T-helper 17 cell (primary cell): ENCODE measurements at places on chromosomes 11 and 22.

GRCh38 chr11:88501541-88501940 is 164.0 kb upstream of the CTSC start:
- DNase-seq, result no peak

GRCh38 chr11:118657238-118657637 is 22.2 kb downstream of the TREH start:
- DNase-seq, result no peak

DNA sequence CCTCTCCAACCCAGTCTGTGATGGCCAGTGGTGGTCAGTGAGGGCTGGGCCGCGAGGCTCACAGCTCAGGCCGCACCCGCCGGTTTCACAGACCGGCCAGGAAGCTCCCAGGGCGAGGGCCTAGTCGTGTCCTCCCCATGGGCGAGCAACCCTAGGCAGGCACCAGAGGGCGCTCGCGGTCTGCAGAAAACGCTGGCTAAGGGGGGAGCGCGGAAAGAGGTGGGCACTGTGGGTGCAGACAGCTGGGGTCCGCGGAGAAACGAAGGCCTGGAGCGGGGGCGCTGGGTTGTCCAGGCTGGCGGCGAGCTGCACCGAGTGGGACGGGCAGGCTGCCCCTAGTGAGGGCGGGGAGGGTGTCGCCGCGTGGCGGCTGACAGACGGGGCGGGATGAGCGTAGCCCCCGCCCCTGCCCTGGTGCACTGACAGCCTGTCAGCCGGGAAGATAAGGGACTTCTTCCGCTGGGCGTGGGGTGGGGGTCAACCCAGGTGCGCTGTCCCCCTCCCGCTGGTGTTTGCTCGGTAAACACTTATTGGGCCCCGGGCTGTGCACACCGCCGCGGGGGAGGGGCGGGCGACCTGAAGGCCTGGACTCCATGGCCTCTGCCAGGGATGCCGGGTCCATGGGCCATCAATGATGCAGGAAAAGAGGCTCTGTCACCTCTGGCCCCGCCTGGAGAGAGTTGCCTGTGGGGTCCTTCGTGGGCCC is 7.5 kb downstream of the GP1BB start:
- DNase-seq, result peak; percentile 66

GRCh38 chr11:11583801-11584529 is 37.8 kb downstream of the GALNT18 start:
- DNase-seq, result no peak

DNA sequence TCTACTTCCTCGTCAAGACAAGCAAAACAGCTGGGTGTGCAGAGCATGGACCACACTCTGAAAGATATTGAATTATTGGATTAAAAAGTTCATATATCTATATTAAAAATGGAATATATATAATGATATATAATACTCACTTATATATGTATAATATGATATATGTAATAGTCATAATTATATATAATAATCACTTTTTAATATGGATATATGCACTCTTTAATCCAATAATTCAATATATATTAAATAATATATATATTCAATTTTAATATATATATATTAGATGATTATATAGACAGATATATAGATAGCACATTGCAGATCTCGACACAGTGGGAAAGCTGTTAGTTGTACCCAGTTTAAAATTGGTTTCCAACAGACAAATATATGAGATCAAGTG is 182.1 kb upstream of the CARD18 start:
- DNase-seq, result no peak

- peak; percentile 67 for DNase-seq
These were observed 12.8 kb downstream of the MACROD1 start for GRCh38 chr11:64152841-64153691.

DNA sequence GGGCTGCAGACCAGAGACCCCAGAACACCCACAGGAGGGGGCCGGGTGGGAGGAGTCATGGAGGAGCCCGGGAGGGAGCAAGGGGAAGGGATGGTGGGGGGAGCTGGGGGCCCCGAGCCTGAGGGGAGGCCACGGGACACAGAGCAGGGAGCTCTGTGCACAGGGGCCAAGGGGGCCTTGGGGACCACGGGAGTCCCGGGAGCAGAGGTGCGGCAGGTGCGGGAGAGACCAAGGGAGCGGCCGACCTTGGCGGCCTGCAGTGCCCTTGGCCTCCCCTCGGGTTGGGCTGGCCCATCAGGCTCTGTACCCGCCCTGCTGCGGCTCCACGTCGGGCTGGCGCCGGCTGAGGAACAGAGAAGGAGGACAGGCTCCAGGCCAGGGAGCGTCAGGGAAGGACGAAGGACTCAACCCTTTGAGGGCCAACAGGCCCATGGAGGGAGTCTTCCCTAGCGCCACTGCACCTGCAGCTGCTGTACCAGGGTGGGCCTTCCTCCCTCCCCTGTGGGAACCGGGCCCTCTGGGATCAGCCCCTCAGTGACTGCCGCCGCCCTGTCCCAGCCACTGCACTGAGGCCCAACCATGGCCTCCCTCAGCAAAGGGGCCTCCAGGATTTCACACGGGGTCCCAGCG is 17.8 kb upstream of the BRSK2 start:
- DNase-seq, result no peak

GRCh38 chr22:24402460-24403192 is 24.8 kb upstream of the ADORA2A start:
- DNase-seq, result no peak

- no peak for DNase-seq
These were observed 18.1 kb downstream of the MCM5 start for GRCh38 chr22:35418088-35418487.

DNA sequence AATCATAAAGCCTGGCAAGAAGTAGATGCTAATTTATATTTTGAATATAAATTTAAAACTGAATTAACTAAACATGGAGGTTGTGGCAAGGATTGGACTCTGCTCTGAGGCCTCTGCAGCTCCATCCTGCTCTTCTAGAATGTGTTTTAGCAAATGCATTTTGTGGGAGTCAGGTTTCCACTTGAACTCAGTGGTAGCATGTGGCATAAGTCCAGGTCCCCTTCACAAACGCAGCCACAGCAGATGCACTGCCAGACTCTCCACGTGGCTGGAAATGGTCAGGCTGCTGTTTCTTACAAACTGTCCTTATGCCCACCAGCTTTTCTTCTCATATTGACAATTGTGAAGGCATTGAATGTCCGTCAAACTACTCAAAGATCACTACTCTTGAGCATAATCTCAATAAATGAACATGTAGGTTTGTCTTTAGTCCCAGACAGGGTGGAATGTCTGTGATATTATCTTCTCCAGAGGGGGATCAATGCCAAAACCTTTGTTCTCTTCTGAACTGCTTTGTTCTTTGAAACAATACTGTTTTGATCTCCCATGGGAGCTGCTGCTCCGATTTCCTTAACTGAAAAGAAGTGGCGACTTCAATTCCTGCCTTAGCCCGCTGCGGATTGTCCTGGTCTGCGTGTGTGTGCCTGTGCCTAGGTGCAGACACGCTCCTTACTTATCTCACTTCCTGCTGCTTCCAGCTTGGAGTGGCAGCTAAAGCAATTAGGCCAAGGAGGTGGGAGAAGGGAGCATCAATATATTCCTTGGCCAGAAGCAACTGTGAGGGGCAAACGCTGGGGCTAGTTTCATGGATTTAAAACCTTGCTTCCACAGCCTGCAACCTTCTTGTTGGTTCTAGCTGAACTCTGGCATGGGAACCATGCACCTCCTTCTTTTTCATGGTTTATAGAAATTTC is 24.2 kb downstream of the EIF4G2 start:
- DNase-seq, result no peak

- no peak for DNase-seq
These were observed 46.4 kb upstream of the FTH1 start for GRCh38 chr11:62013537-62014476.

- DNase-seq, result no peak
These were observed 69.0 kb upstream of the ZBED5 start for GRCh38 chr11:10926801-10927211.

GRCh38 chr11:75768909-75769771 is 562 bp downstream of the DGAT2 start:
- no peak for DNase-seq

DNA sequence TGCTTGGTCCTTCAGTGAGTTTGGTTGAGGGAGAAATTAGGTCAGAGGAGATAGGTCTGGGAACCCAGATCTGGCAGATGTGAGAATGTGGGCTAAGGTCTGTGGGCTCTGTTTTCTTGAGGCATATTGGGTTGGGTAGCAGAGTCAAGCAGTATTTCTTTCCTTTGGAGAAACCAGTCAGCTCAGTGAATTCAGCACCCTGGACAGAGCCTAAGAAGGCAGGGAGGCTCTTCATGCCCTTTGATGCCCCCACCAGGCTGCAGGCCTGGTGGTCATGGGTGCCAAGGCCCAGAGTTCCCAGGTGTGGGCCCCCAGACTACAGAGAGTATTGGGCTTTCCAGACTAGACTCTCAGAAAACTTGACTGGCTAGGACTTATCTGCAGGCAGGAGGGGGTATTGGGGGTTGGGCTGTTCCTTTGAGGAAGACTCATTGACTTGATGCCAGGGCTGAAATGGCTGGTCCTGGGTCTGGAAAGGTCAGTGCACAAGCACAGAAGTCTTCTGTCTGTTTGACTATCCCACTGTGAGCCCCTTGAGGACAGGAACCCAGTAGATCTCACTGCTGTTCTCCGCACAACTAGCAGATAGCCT is 45.3 kb upstream of the NECTIN1 start:
- no peak for DNase-seq

- no peak for DNase-seq
These were observed 88.4 kb upstream of the CD44 start for GRCh38 chr11:35050541-35050995.

DNA sequence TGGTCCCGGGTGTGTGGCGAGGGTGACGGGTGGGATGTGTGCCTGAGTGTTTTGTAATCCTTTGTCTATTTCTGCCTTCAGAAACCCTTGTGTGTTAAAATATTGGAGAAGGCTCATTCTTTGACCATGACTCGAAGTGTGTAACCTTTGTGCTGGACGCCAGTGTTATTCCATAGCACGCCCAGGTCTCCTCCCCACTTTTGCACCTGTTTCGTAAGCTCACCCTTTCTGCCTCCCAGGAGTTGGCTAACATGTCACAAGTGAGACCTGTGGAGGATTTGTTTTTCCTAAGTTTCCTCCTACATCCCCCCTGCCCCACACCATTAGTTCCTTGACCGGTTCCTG is 382 bp downstream of the C11orf54 start:
- DNase-seq, result no peak

DNA sequence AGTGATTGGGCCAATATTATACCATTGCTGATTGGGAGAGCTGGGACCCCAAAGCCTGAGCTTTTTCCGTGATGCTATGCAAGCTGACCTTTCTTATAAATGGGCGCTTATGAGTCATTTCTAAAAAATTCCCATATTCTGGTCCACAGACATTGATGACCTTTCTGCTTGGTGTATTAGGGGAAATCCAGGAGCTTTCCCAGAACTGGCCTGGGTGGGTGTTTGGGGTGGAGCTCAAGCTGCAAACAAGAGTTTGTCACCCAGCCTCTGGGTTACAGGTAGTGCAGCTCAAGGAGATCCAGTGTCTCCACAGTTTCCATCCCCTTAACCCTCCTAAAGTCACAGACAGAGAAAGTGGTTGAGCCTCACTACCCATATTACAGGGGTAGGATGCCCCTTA is 67.7 kb downstream of the CCDC81 start:
- DNase-seq, result no peak

DNA sequence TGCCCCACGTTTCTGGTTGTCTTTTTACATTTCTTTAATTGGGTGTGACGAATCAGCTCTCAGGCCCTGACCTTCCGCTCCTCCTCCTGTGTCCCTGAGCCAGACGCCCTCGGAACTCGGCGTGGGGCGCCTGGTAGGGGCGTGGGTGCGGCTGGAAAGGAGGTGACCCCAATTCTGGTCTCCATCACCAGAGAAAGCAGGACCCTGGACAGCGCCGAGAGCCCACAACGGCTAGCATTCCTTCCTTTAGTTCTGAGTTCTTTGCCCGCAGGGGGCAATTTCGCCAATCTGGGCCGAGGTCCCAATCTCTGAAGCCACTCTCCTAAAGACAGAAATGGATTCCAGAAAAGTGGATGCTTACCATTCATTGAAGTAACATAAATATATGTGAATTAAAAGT is 11.7 kb upstream of the RBMXL2 start:
- no peak for DNase-seq

DNA sequence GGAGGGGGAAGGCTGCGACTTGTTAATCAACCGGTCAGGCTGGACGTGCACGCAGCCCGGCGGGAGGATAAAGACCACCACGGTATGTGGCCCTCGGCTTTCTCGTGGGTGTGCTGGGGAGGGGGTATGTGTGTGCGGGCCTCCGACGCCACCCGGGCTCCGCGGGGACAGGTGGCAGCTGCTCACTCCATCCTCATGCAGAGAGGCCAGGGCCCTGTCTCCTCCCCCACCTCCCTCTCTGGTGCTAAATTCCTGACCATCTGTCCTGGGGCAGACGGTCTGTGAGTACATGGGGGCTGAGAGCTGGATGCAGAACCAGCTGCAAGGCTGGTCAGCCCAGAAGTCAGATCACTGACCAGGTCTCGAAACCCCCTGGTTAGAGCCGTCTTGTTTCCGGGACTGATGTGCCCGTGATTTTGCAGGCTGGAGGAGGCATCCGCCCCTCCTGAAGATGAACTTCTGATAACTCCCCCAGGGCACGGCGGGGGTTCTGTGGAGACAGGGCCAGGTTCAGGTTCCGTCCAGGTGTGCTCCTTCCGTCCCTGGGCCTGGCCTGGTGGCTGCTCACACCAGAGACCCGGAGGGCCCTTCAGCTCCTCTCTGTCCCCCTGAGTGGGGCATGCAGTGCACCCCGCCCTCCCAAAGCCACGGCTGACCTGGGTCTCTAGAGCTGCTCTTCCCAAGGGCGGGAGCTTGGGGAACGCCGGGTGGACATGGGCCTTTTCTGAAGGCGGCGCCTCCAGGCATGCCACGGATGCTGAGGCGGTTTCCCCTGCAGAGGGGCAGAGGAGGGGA is 1119.7 kb downstream of the BRD1 start:
- DNase-seq, result no peak

DNA sequence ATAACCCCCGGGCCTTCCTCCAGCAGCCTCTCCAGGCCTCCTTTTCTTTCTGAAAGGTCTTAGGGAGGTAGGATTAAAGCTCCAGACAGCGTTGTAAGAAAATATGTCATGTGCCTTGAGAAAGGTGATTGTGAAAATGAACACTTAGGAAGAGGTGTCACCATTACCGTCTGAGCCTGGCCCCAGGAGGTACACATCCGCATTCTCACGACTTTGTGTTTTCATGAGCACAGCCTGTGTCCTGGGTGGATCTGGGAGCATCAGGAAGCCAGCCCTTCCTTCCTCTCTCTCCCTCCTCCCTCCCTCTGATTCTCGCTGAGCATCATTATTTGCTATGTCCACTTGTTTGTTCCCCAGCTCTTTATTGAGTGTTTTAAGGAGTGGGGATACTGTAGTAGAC is 105.1 kb upstream of the CRYBB3 start:
- no peak for DNase-seq

- DNase-seq, result no peak
These were observed 4.0 kb downstream of the CRELD2 start for GRCh38 chr22:49922484-49922883.

GRCh38 chr22:50544746-50545253 is 899 bp upstream of the KLHDC7B start:
- no peak for DNase-seq
